ENCODE measurements at places on chromosomes 6 and 20.

DNA sequence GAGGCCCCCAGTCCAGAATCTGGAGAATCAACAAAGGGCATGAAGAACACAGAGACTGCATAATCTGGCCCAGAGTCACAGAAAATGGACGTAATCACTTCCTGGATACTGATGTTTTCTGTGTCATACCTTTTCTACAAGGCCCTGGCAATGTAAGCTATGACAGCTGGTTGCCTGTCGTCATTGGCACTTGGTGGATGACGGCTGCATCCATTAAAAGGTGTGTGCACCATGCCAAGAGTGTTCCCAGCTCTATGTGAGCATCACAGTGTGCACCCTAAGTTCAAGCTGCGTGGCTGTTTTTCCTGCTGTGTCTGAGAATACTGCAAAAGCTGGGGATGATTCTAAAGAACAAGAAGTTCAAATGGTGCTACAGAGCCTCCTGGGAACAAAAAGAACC is 275.2 kb upstream of the CNR1 start:
- no peak for DNase-seq

GRCh38 chr6:84872996-84873723 is 108.8 kb upstream of the TBX18 start:
- DNase-seq: no peak

DNA sequence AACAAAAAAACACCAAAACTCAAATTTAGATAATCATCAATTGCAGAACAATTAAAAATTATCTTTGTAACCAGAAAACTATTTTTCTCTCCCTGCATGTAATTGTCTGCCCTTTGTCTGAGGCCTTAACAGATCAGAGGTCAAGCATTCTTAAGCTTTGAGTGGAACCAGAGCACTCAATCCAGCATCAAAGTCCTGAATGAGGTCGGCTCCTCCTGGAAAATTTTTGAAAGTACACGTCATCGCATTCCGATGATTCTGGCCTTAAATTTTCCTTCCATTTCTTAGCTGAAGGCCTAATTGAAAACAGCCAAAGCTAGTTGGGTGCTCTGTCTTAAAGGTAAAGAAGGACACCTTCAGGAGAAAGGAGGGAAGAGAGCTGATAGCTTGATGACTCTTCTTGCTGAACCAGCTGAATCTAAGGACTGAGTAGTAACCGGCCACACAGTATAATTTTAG is 510.2 kb upstream of the SULF2 start:
- DNase-seq: no peak

- no peak for DNase-seq
Observed at GRCh38 chr6:144647406-144647964, 362.4 kb downstream of the UTRN start.

GRCh38 chr6:166313255-166314070 is 5.3 kb upstream of the PRR18 start:
- peak; percentile 52 for DNase-seq
